ENCODE measurements at places on chromosomes 2 and 18. TPM values are rescaled to one million over a fixed set of nuclear protein-coding genes. Genes with fewer than 3 reads are reported as not detected.

The DTNA gene
- 218 TPM for total RNA-seq

The PROKR1 gene
- total RNA-seq: not detected

The PRKAG3 gene
- total RNA-seq: not detected

The PROC gene
- total RNA-seq: not detected

The CRYBA2 gene
- total RNA-seq: not detected

The RNF152 gene
- 10.8 TPM for total RNA-seq

The ACMSD gene
- total RNA-seq: not detected

The IL36B gene
- total RNA-seq: not detected

The LIMS3 gene
- 3.7 TPM for total RNA-seq

The ARPC2 gene
- 314 TPM for total RNA-seq

The REG3A gene
- not detected for total RNA-seq

All from gastroesophageal sphincter (tissue), 4 donors.